Left colon (tissue), 2 donors: ENCODE measurements at places on chromosomes 5 and 9. TPM values are rescaled to one million over a fixed set of nuclear protein-coding genes. Genes with fewer than 3 reads are reported as not detected.

GRCh38 chr9:100739208-100739607, 161.3 kb downstream of the CAVIN4 start:
- no peak for DNase-seq

The CATSPER3 gene
- 1.1 TPM for total RNA-seq

GRCh38 chr9:69090946-69091345, 55.4 kb downstream of the FXN start:
- no peak for DNase-seq

DNA sequence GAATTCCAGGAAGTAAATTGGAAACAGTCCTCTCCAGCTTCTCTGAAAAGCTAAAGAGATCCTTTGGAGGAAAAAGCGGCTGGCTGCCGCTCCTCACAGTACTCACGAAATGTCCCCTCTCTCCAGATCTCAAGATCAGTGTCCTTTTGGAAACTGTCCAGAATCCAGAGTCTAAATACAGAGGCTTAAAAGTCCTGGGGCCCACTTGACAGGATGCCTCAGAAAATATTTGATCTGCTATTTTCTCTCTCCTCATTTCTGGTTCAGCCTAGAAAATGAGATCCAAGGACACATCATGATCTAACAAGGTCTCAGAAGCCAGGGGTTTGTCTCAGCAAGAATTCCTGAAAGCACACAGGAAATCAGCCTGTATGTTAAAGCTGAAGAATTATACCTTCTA, 7.2 kb downstream of the C1QTNF2 start:
- no peak for DNase-seq

DNA sequence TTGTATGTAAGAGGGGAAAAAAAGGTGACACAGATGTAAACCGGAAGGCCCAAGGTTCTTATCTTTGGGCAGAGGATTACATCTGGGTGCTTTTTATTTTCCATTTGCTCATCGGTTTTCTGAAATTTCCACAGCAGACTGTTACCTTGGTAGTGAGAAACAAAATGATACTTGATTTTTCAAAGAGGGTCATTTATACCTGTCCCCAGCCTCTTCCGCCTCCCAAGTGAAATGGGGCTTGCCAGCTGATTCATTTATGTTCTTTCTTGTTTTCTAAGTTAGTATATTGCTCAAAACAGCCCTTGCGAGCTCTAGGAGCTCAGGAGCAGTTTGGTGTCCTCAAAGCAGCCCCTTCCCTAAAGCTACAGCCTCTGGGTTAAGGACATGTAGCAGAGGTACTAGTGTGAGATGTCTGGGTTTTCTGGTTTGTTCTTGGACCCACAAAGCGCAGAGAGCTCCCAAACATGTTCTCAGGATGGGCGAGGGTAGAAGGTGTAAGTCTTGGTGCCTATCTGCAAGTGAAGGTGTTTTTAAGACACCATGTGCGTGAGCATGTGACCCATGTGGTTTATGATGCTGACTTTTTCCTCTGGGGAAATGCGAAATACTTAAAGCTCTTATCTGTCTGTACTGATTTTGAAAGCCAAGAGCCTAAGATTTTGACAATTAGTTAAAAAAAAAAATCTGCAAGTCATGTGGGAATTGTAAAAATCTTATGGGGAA, 38.3 kb downstream of the DAPK1 start:
- DNase-seq: no peak

The TOR1B gene
- 50.7 TPM for total RNA-seq

The CARD6 gene
- total RNA-seq: 1.9 TPM

The PCDHGC3 gene
- 15.3 TPM for total RNA-seq

The AK3 gene
- 89.1 TPM for total RNA-seq

DNA sequence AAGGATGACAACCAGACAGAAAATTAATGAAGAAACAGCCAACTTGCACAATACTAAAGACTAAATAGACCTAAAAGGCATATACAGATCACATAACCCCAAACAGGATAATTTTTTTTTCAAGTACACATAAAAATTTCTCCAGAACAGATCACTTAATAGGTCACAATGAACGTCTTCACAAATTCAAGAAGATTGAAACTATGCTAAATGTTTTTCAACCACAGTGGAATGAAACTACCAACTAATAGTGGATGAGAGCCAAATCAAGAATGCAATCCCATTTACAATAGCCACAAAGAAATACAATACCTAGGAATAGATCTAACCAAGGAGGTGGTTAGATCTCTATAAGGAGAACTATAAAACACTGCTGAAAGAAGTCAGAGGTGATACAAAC, 145.8 kb downstream of the TMEM232 start:
- no peak for DNase-seq

The MARCHF11 gene
- total RNA-seq: not detected

The FEM1C gene
- total RNA-seq: 36.4 TPM
